ENCODE measurements at places on chromosomes 2 and 18.

DNA sequence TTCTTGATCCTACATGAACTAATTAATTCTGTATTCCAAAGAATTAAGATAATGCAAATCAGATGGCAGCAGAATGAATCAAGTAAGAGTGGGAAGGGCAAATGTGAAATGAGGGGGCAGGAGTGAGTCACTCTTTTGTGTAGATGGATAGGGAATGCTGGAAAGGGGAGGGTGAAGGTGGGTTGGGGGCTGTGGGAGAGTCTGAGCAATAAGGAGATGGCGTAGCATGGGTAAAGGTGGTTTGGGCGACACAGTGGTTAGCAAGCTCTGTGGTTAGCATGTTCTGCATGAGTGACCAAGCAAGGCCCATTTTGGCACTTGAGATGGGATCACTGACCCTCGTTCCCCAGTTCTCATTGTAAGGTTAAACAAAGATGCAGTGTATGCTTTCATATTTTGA lies 20.4 kb downstream of the GPD2 start:
- no peak for DNase-seq

DNA sequence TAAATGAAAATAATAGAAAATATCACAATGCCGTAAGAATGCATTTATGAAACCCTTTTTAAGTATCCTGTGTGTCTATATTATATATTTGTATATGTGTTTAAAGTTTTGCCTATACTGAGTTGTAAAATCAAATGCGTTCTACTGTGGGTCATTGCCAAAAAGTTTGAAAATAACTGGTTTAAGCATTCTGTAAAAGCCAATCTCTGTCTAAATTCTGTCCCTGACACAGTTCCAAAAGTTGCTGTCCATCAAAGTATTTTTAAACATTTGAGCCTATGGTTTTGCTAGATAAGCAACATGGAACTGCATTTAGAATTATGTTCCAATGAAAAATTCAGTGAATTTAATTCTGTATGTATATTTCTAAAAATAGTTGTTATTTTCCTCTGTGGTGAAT lies 1360.4 kb upstream of the CRIM1 start:
- DNase-seq, result no peak

GRCh38 chr18:60145776-60146175 lies 226.8 kb downstream of the MC4R start:
- no peak for DNase-seq

- no peak for DNase-seq
These were observed 64.1 kb downstream of the DTNA start for GRCh38 chr18:34773961-34774766.

- DNase-seq, result no peak
These were observed 35.7 kb downstream of the CELF4 start for GRCh38 chr18:37529863-37530262.

GRCh38 chr2:57370882-57371585 lies 675.6 kb upstream of the VRK2 start:
- no peak for DNase-seq

DNA sequence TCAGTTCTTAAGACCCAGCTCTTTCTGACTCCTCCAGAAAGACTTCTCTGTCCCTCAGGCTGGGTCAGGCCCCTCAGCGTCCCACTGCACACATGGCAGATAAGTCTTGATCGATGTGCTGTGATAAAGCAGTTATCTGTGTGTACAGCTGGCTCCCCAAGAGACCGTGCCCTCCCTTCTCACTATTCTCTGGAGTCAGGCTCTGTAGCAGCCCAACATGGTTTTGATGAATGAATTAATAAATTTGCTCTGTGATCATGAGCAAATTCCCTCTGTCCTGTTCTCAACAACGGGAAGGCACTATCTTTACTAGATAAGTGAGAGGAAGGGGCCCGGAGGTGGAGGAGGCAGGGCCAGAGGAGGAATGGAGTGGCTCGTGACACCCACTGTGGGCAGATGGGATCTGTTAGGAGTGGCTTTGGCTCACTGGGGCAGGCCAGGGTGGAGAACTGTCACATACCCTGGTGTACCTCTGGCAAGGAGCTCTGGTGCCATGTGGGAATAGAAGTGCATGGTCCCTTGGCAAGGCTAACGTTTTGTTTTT lies 48.3 kb downstream of the ZFP36L2 start:
- DNase-seq, result no peak

DNA sequence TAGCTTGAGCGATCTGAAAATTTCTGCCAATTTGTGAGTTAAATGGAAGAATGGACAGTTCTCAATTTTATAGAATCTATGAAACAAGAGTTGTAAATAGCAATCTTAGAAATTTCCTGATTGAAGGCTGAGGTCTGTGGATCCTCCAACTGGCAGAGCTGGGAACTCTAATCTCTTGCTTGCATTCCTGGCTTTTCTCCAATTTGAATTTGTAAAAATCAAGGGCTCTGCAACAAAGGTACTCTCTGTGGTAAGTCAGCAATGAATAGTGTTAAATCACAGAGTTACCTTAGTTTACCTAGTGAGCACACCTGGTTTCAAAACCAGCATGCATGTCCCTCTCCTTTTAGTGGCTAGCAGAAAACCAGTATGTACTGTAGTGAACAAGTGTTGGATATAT lies 1070.5 kb downstream of the TDRD15 start:
- no peak for DNase-seq

DNA sequence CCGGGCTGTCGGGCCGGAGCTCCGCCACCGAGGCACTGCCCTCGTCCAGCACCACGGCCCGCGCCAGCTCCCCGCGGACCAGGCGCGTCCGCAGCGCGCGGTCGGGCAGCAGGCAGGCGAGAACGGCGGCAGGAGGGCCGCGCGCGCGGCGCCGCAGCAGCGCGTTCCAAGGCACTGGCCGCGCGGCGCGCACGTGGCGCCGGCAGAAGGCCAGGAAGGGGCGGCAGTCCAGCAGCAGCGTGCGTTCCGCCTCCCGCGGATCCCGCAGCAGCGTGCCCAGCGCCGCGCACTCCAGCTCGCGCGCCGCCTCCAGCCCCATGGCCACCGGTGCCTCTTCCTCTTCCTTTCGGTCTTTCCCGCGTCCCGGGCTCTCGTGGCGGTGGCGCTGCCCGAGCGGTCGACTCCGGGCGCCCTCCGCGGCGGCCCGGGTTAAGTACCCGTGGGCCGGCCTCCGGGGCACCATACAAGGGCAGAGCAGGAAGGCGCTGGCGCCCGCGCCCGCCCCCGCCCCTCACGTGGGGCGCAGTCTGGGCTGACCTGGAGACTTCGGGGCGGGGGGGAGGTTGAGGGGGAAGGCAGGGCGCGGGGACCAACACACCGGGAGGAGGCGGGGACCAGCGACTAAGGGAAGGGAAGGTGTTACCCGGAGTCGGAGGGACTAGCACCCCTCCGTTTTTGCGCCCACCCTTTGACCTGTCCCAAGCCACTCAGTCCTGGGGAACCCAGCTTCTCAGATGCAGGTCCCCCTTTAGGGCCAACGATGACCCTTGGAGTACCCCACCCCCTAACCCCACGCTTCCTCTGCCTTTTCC lies at the start of gene DUSP2:
Gene DUSP2, minus strand, starts transcription at position 405 of the 812 bp plus-strand sequence. Its CDS starts 86 bp downstream, at position 319.
- peak; percentile 87 for DNase-seq

DNA sequence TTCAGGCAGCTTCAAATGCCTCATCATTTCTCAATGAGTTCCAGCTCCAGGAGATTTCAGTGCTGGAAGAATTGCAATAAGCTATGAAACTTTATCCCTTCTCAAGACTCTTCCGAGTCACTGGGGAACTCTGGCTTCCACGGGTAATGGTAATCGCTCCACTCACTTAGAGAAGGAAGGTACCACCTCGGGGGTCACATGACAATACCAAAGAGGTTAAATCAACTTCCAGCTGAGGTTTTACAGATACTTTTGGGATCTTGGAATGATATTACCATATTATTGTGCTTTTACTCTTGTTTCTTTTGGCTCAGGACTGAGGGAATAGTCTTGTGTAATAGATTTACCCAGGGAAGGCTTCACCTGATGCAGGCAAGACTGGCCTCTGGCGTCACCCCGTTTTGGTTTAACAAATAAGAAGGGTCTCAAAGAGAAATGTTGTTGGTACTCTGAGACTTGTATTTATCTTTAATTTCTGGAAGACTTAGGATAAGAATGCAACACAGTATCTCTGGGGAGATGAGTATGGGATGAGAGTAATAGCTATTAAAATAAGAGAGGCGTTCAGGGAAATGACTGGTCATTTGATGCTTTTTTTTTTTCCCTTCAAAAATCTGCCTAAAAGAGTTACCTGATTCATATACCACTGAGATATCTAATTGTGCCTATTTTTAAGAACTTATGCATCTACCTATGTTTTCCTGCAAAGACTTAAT lies 316.9 kb upstream of the ZEB2 start:
- DNase-seq, result no peak

DNA sequence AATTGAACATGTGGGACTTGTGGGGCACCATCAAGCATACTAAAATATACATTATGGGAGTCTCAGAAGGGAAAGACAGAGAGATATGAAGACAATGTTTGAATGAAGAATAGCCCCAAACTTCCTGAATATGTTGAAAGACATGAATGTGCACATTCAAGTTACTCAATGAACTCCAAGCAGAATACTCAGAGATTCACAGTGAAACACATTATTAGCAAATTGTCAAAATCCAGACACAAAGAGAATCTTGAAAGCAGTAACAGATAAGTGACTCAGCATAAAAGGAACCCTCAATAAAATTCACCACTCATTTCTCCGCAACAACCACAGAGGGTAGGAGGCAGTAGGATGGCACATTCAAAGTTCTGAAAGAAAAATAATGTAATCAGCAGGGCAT lies 8.8 kb downstream of the C2orf92 start:
- no peak for DNase-seq

DNA sequence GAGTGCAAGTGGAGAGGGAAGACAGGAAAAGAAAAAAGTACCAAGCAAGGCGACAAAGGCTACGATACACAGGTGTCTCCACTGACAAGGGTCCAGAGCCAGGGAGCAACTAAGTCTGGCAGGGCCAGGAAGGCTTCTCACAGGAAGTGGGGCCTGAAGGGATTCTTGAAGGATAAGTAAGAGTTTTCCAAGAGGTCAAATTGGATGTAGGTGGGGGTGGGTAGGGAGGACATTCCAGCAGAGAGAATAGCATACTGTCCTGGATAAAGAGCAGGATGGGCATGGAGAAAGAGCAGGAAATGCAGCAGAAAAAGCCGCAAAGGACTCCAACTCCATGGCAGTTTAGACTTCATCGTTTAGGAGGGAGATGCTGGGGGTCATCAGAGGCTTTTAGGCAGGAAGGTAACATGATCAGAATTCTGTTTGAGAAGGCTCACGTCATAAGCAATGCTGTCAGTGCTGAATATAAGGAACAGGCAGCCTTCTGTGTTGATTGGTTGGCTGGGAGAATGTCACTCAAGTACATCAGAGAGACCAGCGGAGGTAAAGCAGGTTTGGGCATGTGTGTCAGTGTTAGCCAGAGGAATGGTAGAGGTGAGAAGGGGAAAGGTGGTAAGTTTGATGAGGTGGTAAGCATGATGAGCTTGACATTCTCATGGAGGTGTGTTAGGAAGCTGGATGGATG lies 35.1 kb downstream of the ARHGAP25 start:
- no peak for DNase-seq

GRCh38 chr2:193371200-193371599 lies 1176.5 kb upstream of the TMEFF2 start:
- DNase-seq, result no peak

- DNase-seq, result no peak
These were observed 78.7 kb downstream of the RTTN start for GRCh38 chr18:70126832-70127231.

GRCh38 chr2:210323003-210323402 lies 8.0 kb upstream of the MYL1 start:
- no peak for DNase-seq

DNA sequence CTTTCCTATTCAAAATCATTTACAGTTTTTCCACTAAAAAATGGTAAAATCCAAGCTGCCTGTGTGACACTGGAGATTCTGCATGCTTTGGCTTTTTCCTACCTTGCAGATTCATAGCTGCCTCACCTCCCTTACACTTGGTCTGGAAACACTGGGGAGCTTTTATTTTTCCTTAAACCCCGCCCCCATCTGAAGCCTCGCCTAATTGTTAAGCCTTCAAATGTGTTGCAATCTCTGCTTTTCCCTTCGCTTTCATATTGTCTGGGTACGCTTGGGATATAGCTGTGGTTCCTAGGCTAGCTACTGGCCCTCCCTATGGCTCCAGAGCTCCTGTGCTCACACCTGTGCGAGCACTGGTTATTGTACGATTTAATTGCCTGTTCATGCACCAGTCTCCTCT lies 942.4 kb upstream of the GYPC start:
- DNase-seq, result no peak

GRCh38 chr2:131673400-131674173 lies 145.9 kb downstream of the CCDC74A start:
- peak; percentile 35 for DNase-seq

DNA sequence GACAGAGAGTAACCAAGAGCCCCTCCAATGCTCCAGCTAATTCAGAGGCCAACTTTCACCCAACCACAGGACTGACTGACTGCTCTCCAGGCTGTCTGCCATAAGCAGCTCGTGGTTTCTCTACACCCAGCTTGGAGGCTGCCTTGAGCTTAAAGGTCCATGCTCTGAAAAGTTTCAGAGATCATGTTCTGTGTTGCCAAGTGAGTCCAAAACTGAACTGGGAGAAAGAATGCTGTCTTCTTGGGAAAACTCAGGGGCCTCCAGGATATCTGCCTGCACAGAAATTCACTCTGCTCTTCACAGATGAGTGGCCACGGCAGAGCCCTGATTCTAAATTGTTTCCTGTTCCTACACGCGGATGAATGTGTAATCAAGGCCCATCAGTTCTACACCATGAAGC lies 51.1 kb downstream of the LPIN2 start:
- no peak for DNase-seq

DNA sequence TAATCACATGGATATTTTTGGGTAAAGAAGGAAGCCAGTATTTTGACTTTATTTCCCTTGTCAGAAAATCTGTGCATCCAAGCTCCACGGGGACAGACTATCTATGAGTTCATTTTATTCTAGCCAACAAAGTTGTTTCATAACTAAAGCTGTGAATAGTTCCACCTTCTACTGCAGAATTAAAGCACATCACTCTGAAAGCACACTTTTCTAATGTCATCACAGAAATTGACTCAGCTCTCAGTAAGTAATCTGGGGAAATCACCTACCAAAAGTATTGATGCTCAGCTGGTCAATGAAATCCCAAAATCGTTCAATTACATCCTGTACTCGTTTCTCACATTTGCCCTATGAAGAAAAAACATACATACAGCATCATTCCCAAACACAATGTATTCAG lies 19.1 kb downstream of the IAH1 start:
- no peak for DNase-seq

GRCh38 chr2:37798315-37799005 lies 126.6 kb upstream of the RMDN2 start:
- no peak for DNase-seq

DNA sequence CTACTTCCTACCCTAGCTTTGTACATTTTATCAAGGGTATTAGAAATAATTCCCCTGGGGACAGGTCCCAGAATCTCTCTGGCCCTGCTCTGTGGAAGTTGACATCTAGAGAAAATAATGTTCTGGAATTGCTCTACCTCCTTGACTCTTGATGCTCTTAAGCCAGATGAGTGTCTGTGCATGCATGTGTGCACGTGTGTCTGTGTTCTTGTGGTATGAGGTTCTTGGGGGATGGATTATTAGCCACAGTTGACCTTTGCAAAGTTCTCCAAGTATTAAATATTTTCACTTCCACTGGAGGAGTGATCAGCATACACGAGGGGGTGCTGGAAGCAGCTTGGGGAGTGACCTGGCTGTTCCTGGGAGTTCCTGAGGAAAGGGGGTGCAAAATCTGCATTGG lies 61.2 kb upstream of the PELI1 start:
- DNase-seq, result no peak

GRCh38 chr2:161417438-161418274 lies 1.6 kb downstream of the TBR1 start:
- DNase-seq, result no peak

- DNase-seq, result no peak
These were observed 11.0 kb upstream of the LRRFIP1 start for GRCh38 chr2:237616373-237616733.

GRCh38 chr18:24271381-24272228 lies 126.0 kb downstream of the OSBPL1A start:
- no peak for DNase-seq
